Fibroblast of skin of left quadriceps (primary cell): ENCODE measurements at places on chromosomes 1 and 21.

DNA sequence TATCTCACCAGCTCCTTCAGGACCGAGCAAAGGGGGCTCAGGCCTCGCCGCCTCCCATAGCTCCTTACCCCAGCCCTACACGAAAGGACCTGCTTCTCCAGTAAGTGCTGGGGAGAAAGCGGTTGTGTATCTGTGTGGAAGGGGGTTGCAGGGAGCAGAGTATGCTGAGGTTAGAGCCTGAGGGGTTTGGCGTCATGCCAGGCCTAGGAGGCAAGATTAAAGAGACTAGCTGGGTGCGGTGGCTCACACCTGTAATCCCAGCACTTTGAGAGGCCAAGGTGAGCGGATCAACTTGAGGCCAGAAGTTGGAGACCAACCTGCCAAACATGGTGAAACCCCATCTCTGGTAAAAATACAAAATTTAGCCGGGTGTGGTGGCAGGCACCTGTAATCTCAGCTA, 14.1 kb upstream of the RASSF5 start:
- DNase-seq: no peak

- peak; percentile 22 for DNase-seq
Measured at GRCh38 chr1:72623299-72623708, 341.0 kb upstream of the NEGR1 start.

DNA sequence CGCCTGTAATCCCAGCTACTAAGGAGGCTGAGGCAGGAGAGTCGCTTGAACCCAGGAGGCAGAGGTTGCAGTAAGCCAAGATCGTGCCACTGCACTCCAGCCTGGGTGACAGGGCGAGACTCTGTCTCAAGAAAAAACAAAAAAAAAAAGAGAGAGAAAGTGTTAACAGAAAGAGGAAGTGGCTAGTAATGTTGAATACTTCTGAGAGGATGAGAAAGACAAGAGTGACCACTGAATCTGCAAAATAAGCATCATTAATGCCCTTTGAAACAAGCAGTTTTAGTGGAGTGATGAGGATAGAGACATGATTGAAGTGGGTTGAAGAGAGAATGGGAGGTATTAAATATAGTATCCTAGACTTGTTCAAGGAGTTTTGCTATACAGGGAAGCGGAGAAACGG, 11.7 kb downstream of the MPZ start:
- no peak for DNase-seq

- no peak for DNase-seq
Measured at GRCh38 chr1:232837087-232837486, 31.9 kb downstream of the MAP10 start.

DNA sequence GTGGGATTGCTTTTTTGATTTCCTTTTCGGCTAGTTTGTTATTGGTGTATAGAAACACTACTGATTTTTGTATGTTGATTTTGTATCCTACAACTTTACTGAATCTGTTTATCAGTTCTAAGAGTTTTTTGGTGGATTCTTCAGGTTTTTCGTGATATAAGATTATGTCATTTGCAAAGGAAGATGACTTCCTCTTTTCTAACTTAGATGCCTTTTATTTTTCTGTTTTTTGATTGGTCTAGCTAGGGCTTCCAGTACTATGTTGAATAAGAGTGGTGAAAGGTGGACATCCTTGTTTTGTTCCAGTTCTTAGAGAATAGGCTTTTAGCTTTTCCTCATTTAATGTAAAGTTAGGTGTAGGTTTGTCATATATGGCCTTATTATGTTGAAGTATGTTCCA, 13.1 kb upstream of the NHLH2 start:
- DNase-seq: no peak

GRCh38 chr1:154752273-154753030, 117.6 kb downstream of the KCNN3 start:
- no peak for DNase-seq

DNA sequence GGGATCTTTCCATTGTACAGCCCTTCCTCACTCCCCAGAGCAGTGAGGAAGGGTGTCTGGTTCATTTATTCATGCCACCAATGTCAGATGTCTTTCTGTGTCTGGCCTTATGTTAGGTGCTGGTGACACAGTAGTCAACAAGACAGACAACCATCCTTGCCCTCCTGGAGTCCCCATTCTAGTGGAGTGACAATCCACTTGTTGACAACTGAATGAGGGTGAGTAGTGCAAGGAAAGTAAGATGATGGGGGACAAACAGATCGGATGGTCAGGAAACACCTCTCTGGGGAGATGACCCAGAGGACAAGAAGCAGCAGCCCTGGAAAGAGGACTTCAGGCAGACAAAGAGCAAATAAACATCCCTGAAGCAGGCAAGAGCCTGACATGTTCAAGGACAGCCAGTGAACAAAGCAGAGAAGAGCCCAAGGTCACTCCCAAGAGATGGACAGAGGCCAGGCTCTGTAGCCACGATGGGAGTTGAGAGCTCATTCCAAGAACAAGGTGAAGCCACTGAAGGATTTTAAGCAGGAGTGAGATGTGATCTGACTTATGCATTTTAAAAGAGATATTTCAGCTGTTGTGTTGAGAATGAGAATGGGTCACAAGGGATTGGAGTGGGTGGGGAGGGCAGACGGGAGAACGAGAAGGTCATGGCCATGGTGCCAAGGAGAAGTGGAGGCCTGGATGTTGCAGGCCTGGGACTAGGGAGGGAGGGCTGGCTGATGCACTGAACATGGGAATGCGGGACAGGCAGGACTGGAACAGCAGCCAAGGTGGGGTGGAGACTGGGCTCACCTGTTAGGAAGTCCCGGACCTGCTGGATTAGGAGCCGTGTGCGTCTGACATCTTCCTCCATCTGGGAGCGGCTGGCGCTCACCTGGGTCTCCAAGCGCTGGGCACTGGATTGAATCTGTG, 30.2 kb downstream of the LAMB3 start:
- no peak for DNase-seq

- DNase-seq: no peak
Measured at GRCh38 chr1:77639557-77640069, 42.8 kb downstream of the ZZZ3 start.

GRCh38 chr1:211490038-211490678, 1.8 kb downstream of the RD3 start:
- no peak for DNase-seq

DNA sequence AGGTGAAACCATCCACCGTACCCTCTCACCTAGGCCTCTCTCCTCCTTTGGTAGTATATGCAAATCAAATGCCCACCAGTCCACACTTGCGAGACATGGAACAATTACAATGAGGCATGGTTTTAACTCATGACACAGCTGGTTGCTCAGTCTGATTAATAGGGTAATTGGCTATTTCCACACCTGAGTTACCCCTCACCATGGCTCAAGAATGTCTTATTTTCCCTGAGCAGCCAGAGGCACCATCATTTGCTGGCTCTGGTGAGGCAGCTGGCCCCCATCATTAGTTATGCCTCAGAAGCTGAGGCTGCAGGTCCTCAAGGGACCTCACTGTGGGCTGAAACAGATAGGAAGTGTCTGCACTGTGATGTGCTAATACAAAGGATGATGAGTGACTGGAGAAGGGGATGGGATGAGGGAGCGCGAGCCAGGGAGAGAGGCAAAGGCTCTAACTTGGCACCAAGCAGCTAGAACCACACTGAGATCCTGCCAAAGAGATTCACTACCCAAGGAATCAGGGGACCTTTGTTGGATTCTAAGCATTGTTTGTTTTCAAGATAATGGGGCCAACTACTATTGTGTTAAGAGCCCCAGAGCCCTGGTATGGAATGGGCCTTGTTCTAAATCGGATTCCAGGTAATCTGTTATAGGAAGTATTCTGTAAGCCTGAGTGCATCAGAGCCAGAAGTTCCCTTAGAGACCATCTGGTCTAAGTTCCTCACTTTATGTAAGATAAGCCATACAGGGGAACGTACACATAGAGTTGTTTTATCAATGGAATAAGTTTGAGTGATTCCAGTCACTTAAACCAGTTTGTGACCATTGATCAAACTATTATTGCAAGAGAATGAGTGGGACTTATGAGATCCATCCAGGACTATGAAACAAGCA, 80.0 kb upstream of the CNTN2 start:
- no peak for DNase-seq

DNA sequence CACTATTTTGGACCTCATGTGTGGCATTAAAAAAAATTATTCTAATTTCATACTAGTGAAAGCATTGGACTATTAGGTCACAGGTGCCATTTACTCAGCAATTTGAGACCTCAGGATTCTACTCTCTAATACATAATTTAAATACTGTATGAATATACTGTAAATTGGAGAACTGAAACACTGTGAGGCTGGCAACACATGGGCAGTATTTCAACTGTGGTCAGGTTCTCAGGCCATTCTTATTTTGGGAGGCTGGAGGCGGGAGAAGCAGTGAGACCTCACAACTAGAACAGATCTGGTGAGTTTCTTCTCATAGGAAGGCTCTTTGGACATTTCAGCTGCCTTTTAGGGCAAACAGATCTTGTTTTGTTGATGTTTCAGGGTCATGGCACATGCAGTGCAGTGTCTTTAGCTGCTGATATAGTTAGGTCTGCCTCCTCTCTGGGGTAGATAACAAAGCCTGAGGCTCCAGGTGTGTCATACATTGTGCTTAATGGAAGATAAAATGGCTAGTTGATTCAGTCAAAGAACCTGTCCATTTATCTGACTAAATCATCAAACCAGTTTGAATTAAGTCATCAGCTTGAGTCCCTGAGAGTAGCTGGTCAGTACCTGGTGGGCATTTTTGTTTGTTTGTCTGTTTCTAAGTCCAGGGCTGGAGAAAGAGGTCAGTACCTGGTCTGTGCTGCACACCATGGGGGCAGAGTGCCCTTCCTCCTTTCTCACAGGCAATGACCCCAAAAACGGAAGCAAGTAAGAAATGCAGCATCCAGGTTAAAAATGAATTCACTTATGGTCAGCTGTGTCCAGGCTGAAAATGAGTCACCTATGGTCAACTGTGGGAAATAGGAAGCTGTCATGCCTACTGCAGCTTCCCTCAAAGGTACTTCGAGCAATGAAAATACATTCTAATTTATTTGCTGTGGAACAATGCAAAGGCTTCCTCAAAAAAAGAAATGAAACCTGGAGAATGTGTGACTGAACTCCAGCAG, 216.2 kb downstream of the SDCCAG8 start:
- DNase-seq: no peak
